Mesenteric fat pad (tissue), 1 donor: ENCODE measurements at places on chromosomes 7 and 10. TPM values are rescaled to one million over a fixed set of nuclear protein-coding genes. Genes with fewer than 3 reads are reported as not detected.

WDFY4 gene
- total RNA-seq = 10.1 TPM

HEPACAM2 gene
- not detected for total RNA-seq

STOX1 gene
- total RNA-seq = 8.1 TPM

SLC26A3 gene
- total RNA-seq = 0.45 TPM

GPNMB gene
- total RNA-seq = 183 TPM

SLC13A1 gene
- total RNA-seq = not detected

TMEM229A gene
- not detected for total RNA-seq

ITGA8 gene
- total RNA-seq = 7.1 TPM

FRMD4A gene
- 188 TPM for total RNA-seq

PLAU gene
- 64.7 TPM for total RNA-seq

DNA sequence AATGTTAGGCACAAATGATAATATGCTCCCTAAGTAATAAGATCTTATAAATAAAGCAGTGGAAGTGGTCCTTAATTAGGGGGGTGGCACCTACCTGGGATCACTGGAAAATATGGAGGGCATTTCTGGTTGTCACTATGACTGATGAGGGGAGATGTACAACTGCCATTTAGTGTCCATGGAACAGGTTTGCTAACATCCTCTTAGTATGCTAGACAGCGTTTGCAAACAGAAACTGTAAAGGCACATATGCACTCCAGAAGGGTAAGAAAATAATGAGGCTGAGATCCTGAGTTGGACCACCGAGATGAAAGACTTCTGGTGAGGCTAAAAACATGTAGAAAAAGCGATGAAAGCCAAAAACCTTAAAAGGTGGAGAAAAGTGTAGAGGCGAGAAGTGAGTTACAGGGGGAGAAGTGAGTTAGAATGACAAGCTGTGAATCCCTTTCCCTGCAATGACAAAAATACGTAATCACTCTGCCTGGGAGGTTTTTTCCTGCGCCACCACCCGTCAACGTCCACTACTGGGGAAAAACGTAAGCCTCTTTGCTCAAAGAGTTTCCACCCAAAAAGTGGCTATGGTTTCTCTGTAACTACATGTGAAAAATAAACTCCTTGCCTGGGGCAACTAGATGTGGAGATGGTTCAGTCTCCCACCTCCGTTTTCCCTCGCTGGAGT, 767 bp downstream of the KRIT1 start:
- DNase-seq = no peak

GRCh38 chr10:12214093-12214492, 18.1 kb downstream of the CDC123 start:
- no peak for DNase-seq

DNA sequence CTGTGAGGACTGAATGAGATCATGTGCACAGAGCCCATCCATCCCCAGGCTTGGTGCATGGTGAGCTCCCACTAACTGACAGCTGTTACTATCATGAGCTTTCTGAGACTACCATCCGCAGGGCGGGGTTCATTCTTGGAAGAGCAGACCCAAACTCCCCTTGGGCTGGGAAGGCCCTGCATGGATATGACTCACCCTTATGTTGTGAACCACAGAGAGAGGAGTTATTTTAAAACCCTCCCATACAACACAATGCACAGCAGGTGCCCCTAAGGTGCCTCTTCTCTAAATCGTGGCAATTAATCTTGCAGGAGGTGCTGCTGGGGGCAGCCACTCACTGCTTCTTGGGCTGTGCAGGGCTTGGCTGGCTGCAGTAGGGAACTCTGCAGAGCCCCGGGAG, 219.1 kb downstream of the GFRA1 start:
- DNase-seq = no peak

- DNase-seq = no peak
Measured at GRCh38 chr10:44799966-44800365, 111.2 kb upstream of the TMEM72 start.

GRCh38 chr10:30422981-30423654, 10.9 kb upstream of the MAP3K8 start:
- no peak for DNase-seq

DNA sequence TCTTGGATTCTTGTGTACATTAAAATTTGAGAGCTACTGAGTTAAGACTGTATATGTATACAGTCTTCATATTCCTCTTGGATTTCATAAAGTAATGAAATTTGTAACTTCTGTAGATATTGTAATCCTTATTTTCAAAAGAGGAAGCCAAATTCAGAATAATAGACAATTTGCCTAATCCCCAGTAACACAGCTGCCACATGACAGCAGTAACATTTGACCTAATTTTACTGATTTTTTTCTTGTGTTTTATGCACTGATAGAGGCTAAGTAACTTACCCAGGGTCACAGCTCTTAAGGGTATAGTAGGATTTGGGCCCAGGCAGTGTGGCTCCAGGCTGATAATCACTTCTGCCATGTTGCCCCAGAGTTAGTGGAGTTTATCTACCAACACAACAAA, 40.4 kb upstream of the IL6 start:
- DNase-seq = no peak

DNA sequence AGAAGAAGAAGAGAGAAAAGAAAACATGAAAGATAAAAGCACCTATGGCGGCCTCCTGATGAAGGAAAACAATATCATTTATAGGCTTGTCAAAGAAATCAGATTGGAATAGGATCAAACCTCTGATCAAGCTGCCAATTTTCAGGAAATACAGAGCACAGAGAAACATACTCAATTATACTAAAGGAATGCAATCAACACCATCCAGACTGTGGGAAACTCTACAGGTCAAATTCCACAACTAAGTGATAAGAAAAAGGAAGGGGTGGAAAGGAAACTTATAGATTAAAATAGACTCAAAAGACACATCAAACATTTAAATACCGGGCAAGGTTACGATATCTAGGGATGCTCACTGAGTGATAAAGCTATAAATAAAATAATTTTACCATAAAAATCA, 39.3 kb downstream of the AOAH start:
- no peak for DNase-seq

DNA sequence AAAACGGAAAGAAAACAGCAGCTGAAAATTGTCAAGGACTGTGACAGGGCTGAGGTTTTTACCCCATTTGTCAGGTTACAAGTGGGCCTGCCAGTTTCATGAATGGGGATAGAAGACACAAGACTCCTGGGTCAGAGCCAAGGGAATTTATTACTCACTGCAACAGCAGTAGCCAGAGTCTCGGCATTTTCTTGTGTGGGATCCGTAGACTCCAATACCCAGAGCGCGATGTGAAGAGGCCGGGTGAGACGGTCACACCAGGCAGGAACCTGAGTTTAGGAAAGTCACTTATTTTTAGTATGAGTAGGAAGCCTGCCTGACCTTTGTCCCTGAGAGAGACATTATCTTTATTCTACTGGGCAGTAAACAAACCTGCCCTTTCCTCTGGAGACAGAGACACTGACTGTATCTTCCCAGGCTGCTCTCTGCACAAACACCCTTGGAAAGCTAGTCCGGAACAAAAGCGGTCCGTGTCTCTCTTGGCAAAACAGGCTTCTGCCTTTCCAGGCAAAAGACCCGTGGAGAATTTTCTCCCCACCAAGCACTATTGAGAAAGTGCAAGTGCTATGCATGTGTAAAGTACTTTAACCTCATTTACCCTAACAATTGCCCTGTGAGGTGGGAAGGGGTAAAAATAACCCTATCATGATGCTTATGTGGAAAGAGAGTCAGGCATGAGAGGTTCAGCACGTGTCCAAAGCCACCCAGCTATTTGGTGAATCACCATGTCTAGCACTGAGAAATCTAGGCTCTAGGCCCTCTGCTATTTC, 58.4 kb downstream of the JCAD start:
- DNase-seq = no peak

GRCh38 chr10:123134915-123135414, 805 bp upstream of the HMX3 start:
- DNase-seq = no peak

DNA sequence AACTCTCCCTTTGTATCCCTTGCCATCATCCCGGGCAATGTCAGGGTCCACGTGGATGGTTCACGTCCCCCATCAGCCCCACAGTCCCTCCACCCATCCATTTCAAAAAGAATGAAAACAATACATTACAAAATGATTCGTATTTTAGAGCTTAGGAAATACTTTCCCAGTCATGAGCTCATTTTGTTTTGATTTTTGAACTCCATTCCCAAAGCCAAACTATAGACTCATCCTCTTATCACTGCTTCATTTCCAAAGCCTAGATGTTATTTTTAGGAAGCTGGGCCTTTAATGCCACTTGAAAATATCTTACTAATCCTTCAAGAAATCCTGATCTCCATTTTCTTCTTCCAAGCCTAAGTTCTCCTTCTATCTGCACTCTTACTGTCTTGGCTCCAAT, 72.1 kb downstream of the WNT2 start:
- DNase-seq = no peak

DNA sequence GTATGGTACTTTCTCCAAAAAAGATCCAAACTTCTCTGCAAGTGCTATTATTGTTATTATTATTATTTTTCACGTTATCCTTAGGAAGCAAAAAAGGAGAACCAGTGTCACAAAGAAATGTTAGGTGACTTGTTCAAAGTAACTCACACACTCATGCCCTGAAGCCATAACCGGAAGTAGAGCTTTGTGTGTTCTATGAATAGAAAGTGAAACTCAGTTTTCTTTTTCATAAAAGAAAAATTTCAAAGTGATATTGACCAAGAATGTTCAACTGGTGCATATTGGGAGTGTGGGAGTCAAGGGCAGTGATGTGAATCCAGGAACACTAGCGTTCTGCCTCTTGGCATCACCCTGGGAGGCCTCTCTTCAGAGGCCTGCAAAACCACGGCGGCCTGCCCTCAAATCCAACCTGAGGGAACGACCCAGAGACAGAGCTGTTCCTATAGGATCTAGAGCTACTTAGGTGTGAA, 106.1 kb downstream of the PRKCQ start:
- DNase-seq = no peak

DNA sequence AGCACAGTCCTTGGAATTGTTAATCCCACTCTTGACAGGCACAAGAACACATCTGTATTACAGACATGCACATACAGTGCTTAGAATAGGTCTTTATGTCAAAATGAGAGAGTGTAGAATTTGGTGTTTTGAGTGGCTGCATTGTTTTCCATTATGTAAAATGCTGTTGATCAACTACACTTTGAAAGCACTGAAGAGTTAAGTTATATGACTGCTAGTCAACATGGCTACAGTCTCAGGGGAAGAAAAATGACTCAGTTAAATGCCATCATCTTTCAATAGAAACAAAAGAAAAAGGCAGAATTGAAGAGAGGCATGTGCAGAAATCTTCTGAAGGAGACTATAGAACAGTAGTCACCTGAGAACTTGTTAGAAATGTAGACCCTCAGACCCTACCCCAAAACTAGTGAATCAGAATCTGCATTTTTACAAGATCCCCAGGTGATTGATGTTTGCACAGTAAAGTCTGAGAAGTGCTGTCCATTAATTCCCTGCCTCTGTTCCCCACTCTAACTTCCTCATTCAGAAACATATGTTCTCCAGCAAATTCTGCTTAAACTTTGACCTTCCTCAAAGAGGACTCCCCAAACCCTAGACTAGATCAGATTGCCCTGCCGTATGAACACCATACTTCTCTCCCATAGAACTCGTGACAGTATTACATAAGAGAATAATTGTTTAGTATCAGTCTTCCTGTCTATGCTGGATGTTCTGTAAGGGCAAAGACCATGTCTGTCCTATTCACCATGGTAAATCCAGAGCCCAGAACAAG, 16.0 kb downstream of the SND1 start:
- no peak for DNase-seq

DNA sequence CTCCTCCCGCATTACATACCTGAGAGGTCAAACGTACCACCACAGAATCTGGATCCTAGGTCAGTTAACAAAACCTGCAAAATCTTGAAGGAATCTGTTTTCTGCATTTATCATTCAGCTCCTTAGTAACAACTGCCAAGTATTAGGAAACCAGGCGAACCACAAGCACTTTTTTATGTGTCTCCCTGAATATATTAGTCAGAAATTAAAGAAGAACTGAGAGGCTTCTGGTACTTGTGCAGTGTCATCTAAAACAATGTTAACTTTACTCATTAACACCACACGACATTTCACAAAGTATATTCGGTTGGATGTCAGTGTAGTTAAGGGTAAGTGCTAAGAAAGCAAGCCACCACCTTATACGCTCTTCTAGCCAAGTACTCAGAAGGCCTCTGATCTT, 2.5 kb downstream of the CCDC6 start:
- DNase-seq = no peak

DNA sequence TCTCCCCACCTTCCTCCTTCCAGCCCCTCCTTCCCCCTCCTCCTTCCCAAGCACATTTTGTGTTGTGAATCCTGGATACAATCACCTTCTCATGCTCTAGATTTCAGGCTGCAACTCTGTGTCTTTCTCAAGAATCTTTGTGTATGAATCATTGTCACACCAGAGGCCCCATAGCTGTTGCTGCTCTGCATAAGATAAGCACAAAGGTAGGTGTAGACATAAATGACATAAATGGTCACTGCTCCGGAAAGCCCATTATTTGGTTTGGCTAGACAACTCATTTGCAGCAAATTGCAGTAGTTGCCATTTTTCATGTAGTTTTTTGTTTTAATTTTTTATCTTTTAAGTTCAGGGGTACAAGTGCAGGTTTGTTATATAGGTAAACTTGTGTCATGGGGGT, 216.3 kb upstream of the NRP1 start:
- DNase-seq = no peak

GRCh38 chr10:4941540-4942330, 21.5 kb upstream of the AKR1C1 start:
- no peak for DNase-seq

GRCh38 chr7:35630024-35630972, 64.6 kb downstream of the HERPUD2 start:
- DNase-seq = no peak

DNA sequence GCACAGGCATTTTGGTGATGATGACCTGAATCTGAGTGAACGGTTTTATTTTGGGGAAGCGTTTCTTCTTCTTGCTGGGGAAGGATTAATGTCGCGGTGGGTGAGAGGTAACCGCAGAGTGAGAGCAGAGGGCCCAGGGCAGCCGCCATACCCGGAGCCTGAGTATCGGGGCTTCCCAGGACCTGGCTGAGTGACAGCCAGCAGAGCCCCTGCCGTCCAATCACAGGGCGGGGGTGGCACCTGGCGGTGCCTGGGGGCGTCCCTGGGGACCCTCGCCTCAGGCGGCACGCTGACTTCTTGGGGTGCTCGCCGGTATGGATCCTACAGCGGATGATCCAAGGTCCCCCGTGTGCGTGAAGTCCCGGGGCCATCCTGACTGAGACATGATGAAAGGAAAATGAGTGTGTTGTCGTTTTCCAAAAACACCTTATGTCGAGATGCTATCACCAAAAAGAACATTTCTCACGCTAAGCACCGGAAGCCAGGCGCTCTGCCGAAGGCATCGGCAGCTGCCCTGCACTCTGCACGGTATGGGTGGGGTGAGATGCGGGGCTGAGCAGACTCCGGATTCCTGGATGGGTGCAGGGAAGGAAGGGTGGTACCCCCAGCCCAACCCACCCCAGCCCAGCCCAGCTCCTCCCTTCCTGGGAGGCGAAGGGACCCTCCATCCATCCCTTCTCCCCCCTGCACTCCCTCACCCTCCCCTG, 227.9 kb upstream of the SHH start:
- DNase-seq = no peak
